ENCODE measurements at places on chromosomes 2 and 18.
A peak's percentile ranks its signal among the peaks of the same experiment; 100 is the strongest.

GRCh38 chr2:149068225-149068995 is 29.9 kb downstream of the LYPD6B start:
- no peak for DNase-seq

DNA sequence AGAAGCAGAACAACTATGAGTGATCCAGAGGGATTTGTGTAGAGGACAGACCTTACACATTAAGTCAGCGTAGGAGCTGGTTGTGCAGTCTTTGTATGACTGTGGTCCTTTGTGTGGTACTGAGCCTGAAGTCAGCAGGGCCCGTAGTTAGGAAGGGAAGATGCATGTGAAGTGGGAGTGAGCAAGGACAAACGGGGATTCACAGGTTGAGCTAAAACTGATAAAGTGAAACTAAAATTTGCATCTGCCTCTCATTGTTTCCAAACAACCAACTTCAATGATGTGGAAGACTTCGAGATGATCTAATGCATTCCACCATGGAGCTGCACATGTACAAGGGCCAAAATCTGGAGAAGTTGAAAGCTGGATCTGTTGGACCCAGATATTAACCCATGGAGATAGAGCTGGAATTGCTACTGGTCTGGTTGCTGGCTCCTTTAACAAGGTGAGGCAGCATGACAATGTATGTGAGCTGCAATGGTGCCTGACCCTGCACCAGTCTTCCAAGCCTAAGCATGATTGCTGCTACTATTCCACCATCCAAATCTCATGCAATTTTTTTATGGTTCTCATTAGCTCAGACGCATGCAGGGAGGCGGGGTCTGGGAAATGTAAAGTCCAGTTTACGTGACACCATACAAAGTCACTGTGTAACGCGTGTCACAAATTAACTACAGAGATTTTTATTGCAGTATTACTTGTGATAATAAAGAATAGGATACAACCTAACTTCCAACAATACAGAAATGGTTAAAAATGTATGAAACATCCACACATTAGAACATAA is 12.1 kb upstream of the CYBRD1 start:
- DNase-seq: no peak

GRCh38 chr18:3773303-3773702 is 323.3 kb downstream of the TGIF1 start:
- DNase-seq: no peak

- DNase-seq: no peak
These were observed 18.2 kb upstream of the SEH1L start for GRCh38 chr18:12929477-12930083.

- no peak for DNase-seq
These were observed 232.3 kb downstream of the MREG start for GRCh38 chr2:215780907-215781685.

- no peak for DNase-seq
These were observed 38.2 kb downstream of the PDIA6 start for GRCh38 chr2:10774394-10774793.

- no peak for DNase-seq
These were observed 55.6 kb downstream of the ACKR3 start for GRCh38 chr2:236625156-236625690.

- DNase-seq: no peak
These were observed 34.8 kb upstream of the RBM44 start for GRCh38 chr2:237763812-237764211.

DNA sequence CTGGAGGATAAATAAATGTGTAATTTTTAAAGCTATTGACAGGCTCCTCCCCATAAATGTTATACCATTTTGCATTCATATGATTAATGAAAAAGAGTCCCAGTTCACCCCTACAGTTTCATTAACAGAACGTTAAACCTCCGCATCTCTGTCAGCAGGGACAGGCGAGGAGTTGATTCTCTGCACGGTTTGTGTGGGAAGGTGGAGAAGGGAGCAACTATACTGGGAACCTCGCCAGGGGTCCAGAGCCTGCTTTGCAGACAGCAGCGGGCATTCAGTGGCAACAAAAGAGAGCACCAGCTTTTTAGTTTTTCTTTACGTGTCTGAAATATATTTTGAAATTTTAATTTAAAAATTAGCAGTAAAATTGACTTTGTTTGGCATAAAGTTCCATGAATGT is 101.4 kb downstream of the FARSB start:
- peak; percentile 17 for DNase-seq

DNA sequence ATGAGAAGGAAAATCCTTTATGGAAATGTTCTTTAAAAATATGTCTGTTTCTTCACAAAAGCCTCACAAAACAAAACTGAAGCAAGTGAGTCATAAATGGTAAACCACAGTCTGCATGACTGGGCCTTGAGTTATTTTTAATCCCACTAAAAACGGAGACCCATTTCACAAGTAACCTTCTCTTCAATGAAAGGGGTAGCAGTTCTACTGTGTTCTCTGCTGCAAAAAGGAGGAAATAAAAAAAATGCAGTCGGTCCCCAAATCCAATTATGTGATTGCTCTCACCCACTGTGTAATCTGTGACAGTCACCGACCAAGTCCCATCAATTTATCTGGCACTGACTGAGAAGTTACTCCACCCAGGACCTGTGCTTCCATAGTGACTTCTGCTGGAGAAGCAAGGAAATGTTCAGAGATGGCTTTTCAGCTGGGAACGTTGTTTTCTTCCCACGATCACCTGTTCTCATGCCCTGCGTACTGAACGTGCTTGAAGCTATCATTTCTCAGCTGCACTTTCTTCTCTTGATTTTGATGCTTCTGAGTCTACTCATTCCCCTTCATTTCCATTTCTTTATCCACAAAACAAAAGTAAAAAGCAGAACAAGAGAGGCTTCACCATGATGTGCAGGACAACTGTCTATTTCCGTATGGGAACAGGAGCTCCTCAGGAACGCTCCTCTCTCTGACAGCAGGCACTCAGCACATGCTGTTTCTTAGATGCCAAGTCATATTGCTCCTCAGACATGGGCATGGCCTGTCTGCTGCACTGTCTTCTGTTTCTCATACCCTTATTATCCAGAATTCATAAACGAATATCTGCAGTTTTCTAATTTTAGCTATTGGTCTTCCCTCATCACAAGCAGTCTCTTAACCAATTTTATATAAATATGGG is 80.0 kb upstream of the TMEM200C start:
- no peak for DNase-seq
